H54 (cell line): ENCODE measurements at places on chromosomes 11 and 22.
A peak's percentile ranks its signal among the peaks of the same experiment; 100 is the strongest.

DNA sequence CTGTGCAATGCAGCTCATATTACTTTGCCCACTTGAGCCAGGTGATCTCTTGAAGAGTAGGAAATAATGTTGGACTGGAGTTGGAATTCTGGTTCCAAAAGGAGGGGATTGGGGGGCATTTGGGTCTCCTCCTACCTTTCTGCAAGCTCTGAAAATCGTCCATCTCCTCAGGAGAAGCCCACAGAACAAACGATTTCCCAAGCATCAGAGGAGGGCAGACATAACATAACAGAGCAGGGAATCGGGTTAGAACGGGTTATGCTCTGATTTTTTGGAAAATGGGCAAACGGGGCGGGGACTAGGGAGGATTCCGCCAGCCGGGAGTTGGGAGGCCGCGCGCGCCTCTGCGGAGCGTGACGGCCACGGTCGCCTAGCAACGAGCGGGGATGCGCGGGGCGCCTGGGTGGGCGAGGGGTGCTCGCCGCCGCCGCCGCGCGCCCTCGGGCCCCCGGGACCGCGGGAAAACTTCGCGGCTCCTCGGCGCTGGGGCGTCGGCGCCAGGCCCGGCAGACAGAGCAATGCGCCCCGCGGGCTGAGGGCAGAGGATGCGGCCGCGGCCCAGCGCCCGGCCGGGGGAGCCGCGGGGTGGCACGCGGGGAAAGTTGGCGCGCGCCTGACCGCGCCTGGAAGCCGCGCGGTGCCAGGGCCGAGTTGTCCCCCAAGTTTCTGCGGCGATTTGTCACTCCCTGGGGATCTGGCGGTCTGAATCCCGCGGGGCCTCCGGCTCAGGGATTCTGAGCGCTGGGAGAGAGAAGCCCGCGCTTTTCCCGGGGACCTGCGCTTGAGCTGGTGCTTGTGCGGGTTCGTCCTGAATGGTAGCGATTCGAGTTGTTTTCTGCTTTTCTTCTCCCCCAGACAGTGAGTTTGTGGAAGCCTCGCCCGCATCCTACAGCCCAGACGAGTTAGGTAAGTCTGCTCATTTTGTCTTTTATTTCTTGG is 27.8 kb upstream of the AMOTL1 start:
- DNase-seq = peak; percentile 38

- no peak for DNase-seq
These were observed 44.8 kb upstream of the C11orf87 start for GRCh38 chr11:109377039-109377742.

DNA sequence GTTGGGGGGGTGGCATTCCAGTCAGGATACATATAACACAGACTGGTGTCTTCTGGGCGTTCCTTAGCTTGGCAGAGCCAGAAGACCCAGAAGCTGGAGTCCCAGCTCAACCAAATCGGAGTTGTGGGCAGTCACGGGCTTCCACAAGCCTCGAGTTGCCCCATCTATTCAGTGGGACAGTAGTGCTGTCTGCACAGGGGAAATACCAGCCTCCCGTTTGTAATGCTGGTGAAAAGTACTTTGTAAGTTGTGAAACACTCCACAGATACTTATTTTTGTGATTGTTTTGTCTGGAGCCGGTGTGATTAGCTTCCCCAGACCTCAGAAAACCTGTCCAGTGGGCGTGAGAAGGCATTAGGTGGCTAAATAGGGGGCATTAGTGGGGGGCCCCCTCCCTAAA is 13.6 kb downstream of the DGKZ start:
- DNase-seq = no peak

DNA sequence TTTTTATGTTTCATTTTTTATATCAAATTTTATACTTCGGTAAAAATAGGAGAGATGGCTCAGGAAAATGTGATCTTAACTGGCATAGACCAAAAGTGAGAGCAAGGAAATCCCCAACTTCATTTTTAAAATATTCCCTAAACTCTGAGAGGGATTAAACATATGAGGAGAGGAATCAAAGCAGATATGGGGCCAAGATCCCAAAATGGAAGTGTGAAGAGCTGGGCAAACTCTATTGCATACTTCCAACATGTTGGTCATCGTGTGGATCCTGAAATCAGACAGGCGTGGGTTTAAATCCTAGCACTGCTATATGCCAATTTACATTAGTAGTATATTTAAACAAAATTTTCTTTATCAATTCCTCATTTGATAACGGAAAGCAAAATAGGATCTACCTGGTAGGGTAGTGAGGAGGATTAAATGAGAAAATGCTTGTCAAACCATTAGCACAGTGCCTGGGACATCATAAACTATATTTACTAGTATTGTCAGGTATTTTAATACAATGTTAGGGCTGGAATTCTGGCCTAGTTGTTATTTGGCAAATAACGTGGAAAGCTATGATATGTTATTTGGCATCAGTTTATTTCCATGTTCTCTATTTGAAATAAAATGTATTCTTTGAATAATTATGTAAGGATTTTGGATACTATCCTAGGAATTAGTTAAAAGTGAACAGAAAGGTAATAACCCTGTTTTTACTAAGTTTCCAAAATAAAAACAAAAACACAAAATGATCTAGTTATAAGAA is 392.8 kb upstream of the CCDC90B start:
- DNase-seq = no peak

DNA sequence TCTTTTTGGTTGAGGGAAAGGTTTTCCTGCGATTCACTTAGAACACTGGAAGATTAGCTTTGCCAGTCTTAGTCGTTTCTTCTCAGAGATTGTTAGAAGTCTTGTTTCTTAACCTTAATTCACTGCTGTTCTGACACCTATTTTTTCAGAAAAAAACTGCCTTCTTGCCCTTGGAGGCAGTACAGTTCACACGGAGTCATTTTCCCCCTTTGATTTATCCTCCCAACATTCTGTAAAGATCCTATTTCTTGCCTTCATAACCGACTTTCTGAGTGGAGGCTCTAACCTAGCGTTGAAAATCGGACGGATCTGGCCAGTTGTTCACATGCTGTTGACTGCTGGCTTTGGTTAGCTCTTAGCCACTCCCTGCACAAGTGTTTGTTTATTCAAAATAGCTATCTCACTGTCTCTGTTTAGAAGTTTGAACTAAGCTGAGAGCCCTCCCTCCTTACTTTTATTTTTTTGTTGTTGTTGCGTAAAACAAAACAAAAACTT is 737 bp downstream of the BCL2L13 start:
- DNase-seq = no peak

DNA sequence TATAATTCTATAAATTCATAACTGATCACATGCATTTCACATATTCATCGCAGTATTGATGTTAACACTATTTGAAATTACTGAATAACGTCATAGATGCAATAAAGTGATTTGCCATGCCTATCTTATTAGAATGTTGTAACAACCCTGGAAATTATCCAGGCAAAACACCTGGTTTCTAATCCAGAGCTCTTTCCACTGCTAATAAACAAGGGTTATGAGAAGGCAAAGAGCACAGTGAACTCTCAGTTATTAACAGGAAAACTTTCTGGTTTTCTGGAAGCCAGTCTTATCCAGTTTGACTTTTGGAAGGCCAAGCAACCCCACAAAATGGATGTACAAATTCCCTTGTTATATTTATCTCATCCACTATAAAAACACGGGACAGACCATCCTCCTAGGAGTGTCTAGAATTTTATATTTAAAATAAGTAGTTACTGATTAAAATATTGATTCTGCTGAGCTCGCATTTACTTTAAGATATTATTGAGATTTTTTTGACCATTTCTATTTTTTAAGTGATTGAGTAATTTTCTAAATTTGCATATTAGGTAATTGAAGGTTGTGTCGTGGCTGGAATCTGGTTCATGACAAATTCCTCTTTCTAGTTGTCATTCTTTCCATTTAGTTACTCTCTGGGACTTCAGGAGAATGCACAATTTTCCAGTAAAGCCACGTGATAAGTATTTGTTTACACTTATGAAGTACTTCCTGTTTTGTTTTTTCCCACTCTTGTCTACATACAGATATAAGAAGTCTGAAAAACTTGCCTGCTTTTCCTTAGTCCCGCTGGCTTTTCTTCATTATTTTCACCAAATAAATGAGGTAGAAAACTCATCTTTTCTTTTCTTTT is 47.9 kb downstream of the DCUN1D5 start:
- DNase-seq = no peak

- DNase-seq = no peak
These were observed 9.5 kb downstream of the GRAMD1B start for GRCh38 chr11:123439616-123440015.

GRCh38 chr11:12862696-12863469 is 146.2 kb upstream of the RASSF10 start:
- peak; percentile 29 for DNase-seq

DNA sequence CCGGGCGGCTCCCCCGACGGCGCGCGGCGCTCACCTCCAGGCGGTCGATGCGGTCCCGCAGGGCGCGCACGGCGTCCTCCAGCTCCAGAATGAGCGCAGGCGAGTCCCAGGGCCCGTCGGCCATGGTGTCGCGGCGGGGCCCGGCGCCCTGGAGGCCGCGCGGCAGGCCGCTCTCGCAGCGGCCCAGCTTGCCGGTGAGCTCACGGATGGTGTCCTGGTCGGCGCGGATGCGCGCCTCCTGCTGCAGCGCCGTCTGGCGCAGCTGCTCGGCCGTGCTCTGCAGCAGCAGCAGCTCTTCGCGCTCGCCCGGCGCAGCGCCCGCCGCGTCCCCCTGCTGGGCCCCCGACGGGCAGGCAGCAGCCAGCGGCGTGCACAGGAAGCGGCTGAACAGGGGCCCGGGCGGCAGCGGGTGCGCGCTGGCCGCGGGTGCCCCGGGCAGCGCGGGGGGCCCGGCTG is 599 bp downstream of the NPTXR start:
- DNase-seq = peak; percentile 80

- DNase-seq = no peak
These were observed at the start of gene CARD10 for GRCh38 chr22:37519268-37520195. Gene CARD10 (minus strand): TSS chr22:37519415. CDS start chr22:37519200, 215 bp downstream.

DNA sequence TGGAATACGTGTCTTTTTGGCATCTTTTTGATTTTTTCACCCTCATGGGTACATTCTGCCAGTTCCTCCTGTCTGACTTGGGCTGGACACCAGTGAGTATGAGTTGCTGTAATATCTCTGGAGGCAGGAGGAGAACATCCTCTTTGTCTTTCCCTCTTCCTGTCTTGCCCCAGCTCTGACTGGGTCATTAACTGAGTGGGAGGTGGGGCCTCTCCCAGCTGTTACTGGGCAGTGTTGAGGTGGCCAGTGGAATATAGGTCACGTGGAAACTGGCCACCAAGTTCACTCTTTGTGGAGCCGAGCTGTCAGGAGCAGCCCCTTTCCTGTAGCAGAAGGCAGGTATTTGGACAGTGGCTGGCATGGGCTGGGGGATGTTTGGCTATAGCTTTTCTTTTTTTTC is 2.2 kb downstream of the GLB1L2 start:
- no peak for DNase-seq

DNA sequence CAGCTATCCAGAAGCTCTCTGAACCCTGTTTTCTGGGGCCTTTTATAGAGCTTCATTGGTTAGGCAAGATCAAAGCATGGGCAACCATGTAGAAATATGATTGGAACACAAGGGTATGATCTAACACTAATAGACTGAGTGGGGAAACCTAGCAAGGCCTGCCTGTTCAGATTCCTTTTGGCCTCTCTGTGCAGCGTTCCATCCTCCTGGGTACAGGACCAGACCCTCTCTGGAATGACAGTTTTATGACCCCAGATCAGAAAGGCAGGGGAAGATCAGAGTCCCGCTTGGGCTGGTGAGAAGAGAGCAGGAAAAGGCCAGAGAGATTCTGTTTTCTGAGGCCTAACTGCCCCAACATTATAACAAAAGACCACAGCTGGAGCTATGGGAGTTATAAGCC is 36.7 kb upstream of the VWA5A start:
- no peak for DNase-seq

GRCh38 chr11:77457340-77457739 is 16.6 kb downstream of the PAK1 start:
- DNase-seq = no peak

DNA sequence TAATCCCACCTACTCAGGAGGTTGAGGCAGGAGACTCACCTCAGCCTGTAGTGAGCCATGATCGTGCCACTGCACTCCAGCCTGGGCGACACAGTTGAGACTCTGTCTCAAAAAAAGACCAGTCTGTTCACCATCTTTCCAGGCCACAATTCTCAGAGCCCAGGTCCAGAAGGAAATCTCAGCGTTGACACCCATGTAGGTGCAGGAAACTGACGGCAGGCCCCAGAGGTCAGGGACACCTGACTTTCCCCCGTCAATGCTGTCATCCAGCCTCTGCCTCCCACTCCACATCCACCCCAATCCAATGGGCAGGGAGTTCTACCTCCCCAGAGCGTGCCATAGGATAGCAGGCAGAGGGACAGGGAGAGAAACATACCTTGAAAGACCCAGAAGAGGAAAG is 5.9 kb upstream of the GRK2 start:
- no peak for DNase-seq

- DNase-seq = no peak
These were observed 7.3 kb upstream of the KCNJ1 start for GRCh38 chr11:128874427-128874826.

- DNase-seq = no peak
These were observed 6.3 kb upstream of the GAL start for GRCh38 chr11:68678031-68678441.

- DNase-seq = no peak
These were observed 22.3 kb downstream of the DHCR7 start for GRCh38 chr11:71425860-71426259.

DNA sequence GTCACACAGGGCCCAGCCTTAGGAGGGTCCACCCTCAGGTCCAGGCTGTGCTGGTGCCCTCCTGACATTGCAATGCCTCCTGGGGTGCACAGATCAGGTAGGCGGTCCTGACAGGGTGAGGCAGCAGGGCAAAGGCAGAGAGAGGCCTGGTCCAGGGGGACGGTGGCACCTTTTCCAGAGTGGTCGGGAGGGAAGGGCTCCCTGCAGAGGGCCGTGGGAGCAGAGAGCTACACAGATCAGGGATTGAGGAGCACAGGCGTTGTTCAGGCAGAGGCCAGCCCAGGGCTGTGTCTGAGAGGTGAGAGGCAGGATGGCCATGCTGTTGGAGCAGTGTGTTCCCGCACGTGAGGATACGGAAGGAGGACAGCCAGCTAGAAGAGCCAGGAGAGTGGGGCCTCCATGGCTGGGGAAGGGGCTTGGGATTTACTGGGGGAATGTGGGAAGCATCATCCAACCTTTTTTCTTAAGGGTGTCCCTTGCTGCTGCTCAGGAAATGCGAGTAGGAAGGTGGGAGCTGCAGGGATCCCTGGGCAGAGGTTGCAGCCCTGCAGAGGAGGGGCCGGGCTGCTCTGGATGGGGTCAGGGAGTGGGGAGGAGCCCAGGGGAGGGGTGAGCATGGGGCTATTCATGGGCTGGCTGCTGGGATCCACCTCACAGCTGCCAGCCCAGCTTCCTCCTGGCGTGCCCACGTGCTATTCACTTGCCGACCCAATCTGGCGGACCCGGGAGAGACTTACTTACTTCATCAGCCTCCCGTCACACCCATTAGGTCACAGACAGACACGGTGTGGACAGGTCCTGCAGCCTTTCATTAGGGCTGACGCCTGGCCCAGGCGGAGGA is 1516.4 kb downstream of the TBC1D22A start:
- DNase-seq = no peak

- peak; percentile 74 for DNase-seq
These were observed 35.1 kb downstream of the FBLN1 start for GRCh38 chr22:45537734-45538181.

- DNase-seq = peak; percentile 41
These were observed 22.6 kb upstream of the PKNOX2 start for GRCh38 chr11:125141686-125142535.

- DNase-seq = no peak
These were observed 27.0 kb upstream of the SCGB1A1 start for GRCh38 chr11:62391642-62392425.
